Stimulated activated naive CD4-positive, alpha-beta T cell (primary cell): ENCODE measurements at places on chromosomes 13 and 19.

DNA sequence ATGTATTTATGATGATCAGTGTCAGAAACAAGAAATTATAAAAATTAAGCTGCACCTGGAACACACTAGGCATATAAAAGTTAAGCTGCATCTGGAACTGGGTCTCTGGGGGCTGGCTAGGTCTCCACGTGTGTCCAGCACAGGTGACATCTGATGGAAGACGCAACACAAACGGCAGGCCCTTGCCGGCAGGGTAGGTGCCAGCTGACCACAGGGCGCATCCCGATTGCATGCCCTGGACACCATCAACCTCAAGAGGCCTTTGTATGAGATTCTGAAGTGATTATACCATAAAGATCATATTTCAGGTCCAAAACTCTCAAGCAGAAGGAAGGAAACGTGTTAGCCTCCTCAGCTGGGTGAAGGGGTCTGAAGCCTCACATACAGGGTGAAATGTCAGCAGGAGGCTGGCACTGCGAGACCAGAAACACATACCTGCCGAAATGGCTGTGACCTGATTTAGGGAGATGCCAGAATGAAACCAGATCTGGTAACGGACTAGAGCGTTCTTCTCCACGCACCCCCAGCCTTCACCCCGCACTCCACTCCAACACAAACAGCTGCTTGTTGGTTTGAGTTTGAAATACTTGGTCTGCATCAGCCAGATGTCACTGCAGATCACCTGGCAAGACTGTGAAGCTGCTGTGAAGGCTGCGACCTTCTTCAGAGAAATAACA, 37.3 kb downstream of the COL4A1 start:
- DNase-seq, result no peak

GRCh38 chr13:101417043-101417406, 717 bp upstream of the NALCN start:
- no peak for DNase-seq

DNA sequence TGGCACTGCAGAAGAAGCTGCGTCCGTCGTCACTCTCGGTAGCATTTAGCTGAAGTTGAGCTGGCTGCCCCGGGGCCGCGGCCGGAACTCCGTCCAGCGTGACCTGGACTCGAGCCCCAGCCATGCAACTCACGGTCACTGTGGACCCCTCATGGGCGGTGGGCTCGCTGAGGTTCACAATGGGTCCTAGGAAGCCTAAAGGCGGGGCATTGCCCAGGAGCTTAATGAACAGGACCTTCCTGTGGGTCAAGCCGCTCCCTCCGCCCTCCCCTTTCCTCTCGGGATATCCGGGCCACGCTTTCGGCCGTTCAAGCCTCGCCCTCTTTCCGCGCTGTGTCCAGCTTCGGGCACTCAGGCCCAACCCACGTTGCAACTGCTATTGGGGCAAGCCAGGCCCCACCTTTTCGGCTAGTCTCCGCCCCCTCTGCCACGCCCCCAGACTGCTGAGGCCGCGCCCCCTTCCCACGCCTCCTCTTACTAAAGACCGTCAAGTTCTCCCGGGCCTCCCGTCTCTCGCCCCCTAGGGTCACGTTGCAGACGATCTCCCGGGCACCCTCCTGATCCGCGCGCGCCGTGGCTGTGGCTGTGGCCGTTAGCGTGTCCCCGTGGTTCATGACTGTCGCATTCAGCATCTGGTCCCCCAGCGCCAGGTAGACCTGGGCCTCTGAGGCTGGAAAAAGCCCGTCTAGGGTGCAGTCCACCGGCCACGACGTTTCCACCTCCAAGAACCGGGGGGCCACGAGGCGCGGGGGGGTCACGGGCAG, 1.4 kb upstream of the RAVER1 start:
- DNase-seq, result peak; percentile 11

- DNase-seq, result peak; percentile 24
Observed at GRCh38 chr13:40613192-40613818, 53.1 kb downstream of the FOXO1 start.

- no peak for DNase-seq
Observed at GRCh38 chr13:51231456-51231855, 9.3 kb downstream of the FAM124A start.

GRCh38 chr13:53151336-53152056, 122.9 kb downstream of the OLFM4 start:
- DNase-seq, result no peak

GRCh38 chr13:49303533-49304252, 56.0 kb downstream of the CDADC1 start:
- DNase-seq, result no peak

- DNase-seq, result no peak
Observed at GRCh38 chr19:48284896-48285295, 15.0 kb downstream of the ZNF114 start.

DNA sequence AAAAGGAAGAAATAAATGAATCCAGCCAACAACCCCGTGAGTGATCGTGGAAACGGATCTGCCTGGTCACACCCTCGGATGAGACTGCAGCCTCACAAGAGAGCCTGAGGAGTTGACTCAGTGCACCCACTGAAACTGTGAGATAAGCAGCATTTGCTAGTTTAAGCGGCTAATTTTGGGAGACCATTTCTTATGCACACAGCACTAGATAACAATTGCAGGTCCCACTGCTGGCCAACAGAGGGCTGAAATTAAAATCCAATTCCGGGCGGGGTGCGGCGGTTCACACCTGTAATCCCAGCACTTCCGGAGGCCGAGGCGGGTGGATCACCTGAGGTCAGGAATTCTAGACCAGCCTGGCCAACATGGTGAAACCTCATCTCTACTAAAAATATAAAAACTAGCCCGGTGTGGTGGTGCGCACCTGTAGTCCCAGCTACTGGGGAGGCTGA, 3.6 kb downstream of the UQCR11 start:
- DNase-seq, result no peak

DNA sequence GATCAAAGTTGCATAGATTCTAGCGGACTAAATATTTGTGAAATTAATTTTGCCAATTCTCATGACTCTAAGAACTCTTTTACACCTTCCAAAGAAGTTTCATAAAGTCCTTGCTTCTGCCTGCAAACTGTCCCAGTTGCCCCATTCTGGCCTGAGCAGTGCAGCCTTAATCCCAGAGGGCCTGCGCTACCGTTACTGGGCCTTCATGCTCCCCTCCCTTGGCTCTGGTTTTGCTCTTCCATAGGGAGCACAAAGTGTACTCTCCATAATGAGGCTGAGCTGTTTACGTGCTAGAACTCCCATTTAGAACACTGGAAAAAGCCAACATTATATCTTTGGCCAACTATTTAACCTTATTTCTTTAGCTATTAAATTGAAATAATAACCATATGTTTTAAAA, 2.1 kb downstream of the MTIF3 start:
- no peak for DNase-seq

DNA sequence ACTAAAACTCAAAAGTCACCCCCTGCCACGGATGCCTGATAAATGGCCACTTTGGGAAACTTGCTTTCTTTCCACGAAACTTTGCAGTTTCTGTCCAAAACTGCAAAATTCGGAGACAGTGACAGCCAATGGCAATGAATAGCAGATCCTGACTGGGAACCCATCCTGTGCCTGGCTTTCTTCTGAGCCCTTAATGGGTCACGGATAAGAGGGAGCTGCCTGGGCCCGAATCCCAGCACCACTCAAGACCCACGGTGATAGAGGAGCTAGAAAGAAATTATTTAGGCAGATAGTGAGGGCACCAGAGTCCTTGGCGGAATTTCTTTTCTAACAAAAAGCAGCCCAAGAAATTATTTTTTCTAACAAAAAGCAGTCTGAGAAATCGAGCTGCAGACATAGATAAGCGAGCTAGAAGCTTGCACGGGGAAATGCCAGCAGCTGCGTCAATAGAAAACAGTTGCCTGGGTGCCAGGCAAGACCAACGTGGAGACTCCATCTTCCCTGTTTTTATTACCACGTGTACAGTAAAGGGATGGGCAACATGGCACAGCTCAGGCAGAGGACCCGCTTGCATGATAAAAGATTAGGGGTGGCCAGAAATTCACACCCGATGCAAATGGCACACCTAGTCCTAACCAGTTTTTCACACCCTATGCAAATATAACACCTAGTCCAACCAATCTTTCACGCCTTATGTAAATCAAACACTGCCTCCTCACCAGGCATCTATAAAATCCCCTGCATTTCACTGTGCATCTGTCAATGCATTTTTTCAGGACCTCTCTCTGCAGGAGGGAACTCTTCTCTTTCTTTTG, 7.1 kb upstream of the HSH2D start:
- DNase-seq, result no peak

GRCh38 chr19:8355631-8356402, 8.1 kb upstream of the ANGPTL4 start:
- DNase-seq, result no peak

DNA sequence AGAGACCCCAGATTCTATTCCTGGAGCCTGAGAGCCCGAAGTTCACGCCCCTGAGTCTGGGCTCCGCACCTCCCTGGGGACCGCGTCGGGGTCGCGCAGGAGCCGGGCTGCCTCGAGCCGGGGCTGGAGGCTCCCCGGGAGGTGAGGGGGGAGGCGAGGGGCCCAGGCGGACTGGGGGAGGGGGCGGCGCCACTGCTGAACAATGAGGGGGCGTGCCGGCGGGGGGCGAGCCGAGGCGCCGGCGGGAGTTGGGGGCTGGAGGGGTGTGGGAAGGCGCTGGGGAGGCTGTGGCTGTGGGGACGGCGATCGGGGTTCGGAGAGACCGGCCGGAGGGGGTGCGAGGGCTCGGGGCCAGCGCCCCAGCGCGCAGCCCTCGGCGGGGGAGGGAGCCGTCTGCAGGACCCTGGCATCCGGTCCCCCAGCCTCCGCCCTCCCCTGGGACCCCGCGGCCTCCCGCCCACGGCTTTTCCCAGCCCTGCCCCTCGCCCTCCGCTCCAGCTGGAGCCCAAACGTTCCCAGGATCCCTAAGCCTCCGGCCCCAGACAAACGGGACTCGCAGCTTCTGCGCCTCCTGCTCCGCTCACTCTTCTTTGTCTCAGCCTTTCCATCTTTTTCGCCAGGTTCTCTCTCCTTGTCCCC, 922 bp downstream of the PLEKHG2 start:
- DNase-seq, result peak; percentile 41

- DNase-seq, result no peak
Observed at GRCh38 chr13:39189778-39190177, 151.5 kb downstream of the NHLRC3 start.

DNA sequence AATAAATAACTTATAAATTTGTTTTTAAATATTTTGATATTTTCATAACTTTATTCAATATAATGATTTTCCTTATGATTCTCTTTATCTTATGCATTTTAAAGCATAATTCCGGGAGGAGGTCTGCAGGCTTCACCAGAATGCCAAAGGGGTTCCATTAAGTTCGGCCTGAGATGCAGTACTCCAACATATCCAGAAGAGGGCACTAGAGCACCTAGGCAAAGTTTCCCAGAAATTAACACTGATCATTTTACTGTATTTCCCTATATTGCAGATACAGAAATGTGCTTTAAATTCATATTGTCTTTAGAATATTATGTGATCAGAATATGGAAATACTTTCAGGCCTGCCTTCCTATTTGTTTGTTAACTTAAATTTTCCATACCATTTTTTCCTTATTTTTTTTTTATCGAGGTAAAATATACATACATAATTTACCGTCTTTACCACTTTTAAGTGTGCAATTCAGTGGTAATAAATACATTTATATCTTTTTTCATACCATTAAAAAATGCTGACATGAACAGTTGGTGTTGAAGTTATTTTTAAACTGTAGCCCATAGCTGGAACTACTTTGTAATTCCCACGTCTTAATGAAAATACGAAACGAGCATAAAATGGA, 58.9 kb upstream of the TM9SF2 start:
- no peak for DNase-seq

- DNase-seq, result no peak
Observed at GRCh38 chr19:18102916-18103542, 5.5 kb downstream of the MAST3 start.

DNA sequence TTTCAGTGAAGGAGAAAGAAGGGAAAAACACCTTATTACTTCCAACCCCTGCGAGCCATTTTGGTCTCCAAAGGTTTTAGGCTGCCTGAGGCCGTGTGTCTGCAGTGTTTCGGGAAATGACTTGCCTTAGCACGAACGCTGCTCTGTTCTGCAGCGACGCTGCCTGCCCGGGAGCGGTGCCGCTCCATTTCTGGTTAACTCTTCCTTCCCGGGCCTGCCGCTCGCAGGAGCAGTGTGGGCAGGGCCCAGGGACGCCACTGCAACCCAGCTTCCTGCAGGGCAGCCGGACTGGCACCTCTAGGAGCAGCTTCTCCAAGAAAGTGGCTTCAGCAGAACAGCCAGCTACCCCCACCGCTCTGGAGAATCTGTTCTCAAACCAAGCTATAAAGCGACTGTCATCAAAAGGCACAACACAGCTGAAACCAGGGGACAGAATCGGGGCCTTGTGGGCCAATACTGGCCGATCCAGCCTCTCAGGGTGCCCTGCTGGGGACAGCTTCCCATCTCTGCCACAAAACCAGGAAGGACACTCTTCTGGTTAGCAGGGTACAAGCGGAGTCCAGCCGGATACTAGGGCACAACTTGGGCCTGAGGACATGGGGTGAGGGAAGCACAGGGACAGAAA, 72.2 kb downstream of the KCTD15 start:
- no peak for DNase-seq

DNA sequence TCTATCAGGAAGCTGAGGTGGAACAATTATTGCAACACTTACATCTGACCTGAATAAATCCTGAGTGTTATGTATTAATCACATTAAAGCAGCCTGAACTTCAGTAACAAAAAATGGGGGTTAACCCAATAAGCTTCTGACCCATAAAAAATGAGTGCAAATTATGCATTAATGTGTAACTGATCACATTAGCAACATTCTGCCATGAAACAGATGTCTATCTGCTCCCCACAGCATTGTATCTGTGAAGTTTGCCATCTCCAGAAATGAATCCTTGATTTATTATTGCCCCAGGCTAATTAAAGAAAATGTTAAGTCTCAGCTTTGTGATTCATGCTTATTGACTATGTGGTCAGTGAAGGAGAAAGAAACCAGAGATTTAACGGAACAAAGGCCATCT, 304.9 kb downstream of the PCDH20 start:
- DNase-seq, result no peak

DNA sequence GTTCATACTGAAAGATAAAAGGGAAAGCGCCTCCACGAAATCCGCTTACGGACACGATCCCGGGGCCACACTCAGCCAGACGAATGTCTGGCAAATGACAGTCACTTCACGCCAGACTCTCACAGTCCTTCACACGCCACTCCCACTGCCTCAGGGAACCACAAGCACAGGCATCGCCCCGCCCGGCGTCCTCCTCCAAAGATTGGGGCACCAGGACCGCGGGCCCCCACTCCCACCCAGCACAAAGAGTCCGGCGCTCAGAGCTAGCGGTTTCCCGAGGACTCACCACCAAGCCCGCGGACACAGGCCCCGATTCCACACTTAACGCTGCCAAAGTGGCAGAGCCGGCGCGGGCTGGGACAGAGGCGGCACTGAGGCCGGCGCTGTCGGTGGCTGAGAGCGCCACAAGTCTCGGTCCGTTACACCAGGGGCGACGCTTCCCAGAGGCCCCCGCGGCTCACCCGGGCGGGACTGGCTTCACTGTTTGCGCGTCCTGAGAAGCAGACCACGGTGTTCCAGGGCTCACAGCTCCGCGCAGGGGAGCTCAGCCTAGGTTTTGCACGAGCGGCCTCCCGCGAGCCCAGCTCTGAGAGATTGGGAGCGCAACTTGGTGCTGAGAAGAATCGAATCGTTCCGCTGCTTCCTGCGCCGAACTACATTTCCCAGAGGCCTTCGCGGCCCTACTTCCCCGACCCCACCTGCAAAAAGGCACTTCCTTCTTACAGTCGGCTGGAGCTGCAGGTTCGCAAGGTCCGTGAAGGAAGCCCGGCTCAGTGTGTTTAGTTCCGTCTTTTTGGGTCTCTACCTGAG, at the start of gene ZNF569:
Gene ZNF569 (minus strand): TSS at position 647 of the 810 bp plus-strand sequence. CDS start 22,523 bp downstream, outside the sequence.
- DNase-seq, result peak; percentile 92
